ENCODE measurements at places on chromosomes 4 and X.

- DNase-seq, result no peak
- peaks cover 4% of the 10 kb centered on the region for H3K36me3 ChIP-seq
- no peak overlapping the region for H3K27ac ChIP-seq
- no peak overlapping the region for H3K4me3 ChIP-seq
Observed at GRCh38 chr4:121233982-121234381, 69.9 kb upstream of the TNIP3 start.

DNA sequence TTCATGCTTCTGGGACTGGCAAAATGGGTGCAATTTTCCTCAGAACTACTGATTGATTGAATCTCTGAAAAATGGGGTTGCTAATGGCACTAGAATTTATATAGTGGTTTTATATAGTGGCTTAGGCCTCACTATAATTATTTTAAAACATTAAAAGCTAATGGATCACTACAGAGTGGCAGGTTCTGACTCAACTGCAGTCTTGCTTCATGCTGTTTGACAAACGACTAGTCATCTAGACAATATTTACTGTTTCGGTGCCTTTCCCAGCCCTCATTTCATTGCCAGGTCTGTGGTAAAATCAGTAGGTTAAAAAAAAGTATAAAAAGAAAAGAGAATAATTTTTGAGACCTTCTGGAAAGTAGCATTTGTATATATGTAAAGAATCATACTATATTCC is 352.8 kb upstream of the ATOH1 start:
- no peak overlapping the region for H3K4me3 ChIP-seq
- no peak overlapping the region for H3K27ac ChIP-seq
- no peaks in the 10 kb centered on the region for H3K36me3 ChIP-seq
- DNase-seq, result no peak

DNA sequence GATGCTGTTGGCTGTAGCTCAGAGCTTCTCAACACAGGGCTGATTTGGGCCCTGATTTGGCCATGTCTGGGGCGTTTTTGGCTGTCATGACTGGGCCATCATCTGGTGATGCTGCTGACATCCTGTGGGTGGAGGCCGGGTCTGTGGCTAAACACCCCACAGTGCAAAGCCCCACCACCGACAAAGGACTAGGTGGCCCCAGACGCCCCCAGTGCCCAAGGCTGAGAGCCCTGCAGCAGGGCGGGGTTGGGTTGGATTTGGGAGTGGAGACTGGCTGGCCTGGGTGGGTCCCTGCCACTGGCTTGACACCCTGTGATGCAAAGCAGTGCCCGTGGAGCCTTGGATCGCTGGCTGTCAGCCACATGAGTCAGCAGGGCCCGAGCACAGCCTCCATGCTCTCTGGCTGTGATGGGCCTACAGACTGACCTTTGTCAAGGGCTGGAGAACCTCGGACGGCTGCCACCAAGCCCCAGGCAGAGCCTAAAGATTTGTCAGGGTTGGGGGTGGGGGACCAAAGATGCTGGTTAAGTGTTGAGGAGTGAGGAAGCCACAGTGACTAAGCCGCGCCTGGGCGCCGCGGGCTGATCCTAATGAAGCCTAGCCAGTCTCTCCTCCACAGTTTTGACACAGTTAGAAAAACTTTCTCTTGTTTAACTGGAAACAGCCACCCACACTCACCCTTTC is 28.3 kb downstream of the CYTL1 start:
- DNase-seq, result no peak
- H3K27me3 ChIP-seq, result peaks cover 5% of the 10 kb centered on the region
- no peak overlapping the region for H3K27ac ChIP-seq
- no peak overlapping the region for H3K4me3 ChIP-seq

GRCh38 chr4:147343692-147344091 is 137.2 kb upstream of the EDNRA start:
- no peaks in the 10 kb centered on the region for H3K27me3 ChIP-seq
- H3K4me3 ChIP-seq, result no peak overlapping the region
- H3K27ac ChIP-seq, result no peak overlapping the region
- H3K36me3 ChIP-seq, result no peaks in the 10 kb centered on the region
- H3K4me1 ChIP-seq, result peaks cover 8% of the 10 kb centered on the region
- no peak for DNase-seq

- H3K4me3 ChIP-seq, result no peak overlapping the region
- H3K36me3 ChIP-seq, result no peaks in the 10 kb centered on the region
- H3K27ac ChIP-seq, result no peak overlapping the region
- DNase-seq, result no peak
- no peaks in the 10 kb centered on the region for H3K27me3 ChIP-seq
Observed at GRCh38 chr4:90580326-90580725, 453.1 kb downstream of the CCSER1 start.

DNA sequence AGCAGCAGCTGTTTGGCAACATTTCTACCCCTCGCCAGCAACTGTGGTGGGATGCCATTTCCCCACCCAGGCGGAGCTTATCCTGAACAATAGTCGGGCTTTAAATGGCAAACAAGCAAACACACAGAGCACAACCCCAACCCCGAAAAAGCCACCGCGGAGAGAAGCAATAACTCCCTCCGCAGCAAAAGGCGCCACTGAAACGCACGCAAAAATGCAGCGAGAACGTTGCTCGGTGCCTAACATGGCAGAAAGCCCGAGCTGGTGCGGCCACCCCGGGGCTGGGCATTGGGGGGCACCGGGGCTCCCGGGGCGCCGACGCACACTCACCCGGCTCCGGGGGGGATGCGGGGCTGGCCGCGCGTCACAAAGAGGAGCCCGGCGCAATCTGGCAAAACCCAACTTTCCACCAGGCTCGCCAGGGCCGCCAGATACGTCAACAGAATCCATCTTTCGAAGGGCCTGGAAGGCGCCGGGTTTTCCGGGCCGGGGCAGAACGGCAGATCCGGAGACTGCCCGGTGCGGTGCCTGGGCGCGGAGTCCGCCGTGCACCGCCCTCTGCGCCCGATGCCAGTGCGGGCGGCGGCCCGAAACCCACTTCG is 818 bp downstream of the RAI2 start:
- peak; percentile 5 for DNase-seq
- no peak overlapping the region for H3K27ac ChIP-seq
- peaks cover 12% of the 10 kb centered on the region for H3K27me3 ChIP-seq
- peak overlapping the region; percentile 88 for H3K4me3 ChIP-seq
- H3K4me1 ChIP-seq, result peaks cover 4% of the 10 kb centered on the region

GRCh38 chrX:63750811-63751210 is 34.2 kb downstream of the ARHGEF9 start:
- no peak overlapping the region for H3K27ac ChIP-seq
- peaks cover 5% of the 10 kb centered on the region for H3K27me3 ChIP-seq
- peaks cover 16% of the 10 kb centered on the region for H3K4me1 ChIP-seq
- H3K36me3 ChIP-seq, result peaks cover under 1% of the 10 kb centered on the region
- DNase-seq, result no peak
- no peak overlapping the region for H3K4me3 ChIP-seq

- peaks cover 4% of the 10 kb centered on the region for H3K27me3 ChIP-seq
- peaks cover 6% of the 10 kb centered on the region for H3K4me1 ChIP-seq
- H3K27ac ChIP-seq, result no peak overlapping the region
- no peaks in the 10 kb centered on the region for H3K36me3 ChIP-seq
Observed at GRCh38 chr4:69831646-69832325, 28.2 kb downstream of the SULT1E1 start.

- H3K27me3 ChIP-seq, result no peaks in the 10 kb centered on the region
- H3K36me3 ChIP-seq, result no peaks in the 10 kb centered on the region
- H3K27ac ChIP-seq, result no peak overlapping the region
- DNase-seq, result peak; percentile 28
Observed at GRCh38 chr4:48109413-48110263, 24.4 kb downstream of the TXK start.

DNA sequence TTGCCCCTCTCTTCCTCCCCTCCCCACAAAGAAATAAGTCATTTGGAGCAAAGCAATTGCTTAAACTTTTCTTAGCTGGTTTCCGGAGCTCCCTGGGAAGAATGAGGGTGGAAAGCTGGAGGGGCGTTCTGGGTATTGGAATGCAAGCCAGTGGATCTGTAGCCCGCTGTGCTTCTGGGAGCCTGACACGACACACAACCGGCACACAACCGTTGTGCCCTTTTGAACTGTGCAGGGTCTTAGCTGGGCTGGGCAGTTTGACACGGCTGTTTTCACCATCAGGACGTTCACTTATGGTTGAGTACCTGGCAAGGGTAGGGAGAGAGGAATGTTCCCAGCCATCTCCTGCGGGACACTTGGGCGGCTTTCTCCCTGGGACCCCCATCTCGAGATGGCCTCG is 38.3 kb downstream of the SHROOM2 start:
- no peaks in the 10 kb centered on the region for H3K36me3 ChIP-seq
- no peaks in the 10 kb centered on the region for H3K27me3 ChIP-seq
- no peak overlapping the region for H3K4me3 ChIP-seq
- no peak overlapping the region for H3K27ac ChIP-seq

- peaks cover 9% of the 10 kb centered on the region for H3K4me1 ChIP-seq
- H3K27ac ChIP-seq, result no peak overlapping the region
Observed at GRCh38 chrX:43505769-43506168, 150.3 kb upstream of the MAOA start.

DNA sequence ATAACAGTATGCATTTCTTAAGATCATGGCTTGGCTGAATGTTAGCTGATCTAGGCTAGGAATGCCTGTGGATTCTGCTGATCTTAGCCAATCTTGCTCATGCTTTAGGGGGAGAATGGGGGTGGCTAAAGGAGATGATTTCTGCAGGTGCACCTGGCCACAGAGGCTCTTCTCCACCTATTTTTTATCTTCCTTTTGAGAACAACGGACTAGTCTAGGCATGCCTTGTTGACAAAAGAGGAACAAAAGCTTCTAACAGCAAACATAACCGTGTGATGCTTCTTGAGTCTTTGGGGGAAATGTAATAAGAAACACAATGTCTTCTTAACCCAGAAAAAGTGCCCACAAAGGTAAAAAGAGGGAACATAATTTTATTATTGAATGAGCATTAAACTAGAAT is 743.5 kb downstream of the ARAP2 start:
- no peak for DNase-seq
- H3K27me3 ChIP-seq, result no peaks in the 10 kb centered on the region
- H3K36me3 ChIP-seq, result no peaks in the 10 kb centered on the region
- no peak overlapping the region for H3K27ac ChIP-seq

- no peak overlapping the region for H3K4me3 ChIP-seq
- no peak overlapping the region for H3K27ac ChIP-seq
- no peaks in the 10 kb centered on the region for H3K36me3 ChIP-seq
- H3K4me1 ChIP-seq, result no peaks in the 10 kb centered on the region
- peak; percentile 85 for DNase-seq
- peaks cover 2% of the 10 kb centered on the region for H3K27me3 ChIP-seq
Observed at GRCh38 chr4:77240469-77241066, 83.6 kb downstream of the CCNG2 start.

- peak overlapping the region; percentile 72 for H3K4me3 ChIP-seq
- H3K36me3 ChIP-seq, result peaks cover 42% of the 10 kb centered on the region
- H3K27me3 ChIP-seq, result peaks cover 7% of the 10 kb centered on the region
- H3K27ac ChIP-seq, result peak overlapping the region; percentile 99
- H3K4me1 ChIP-seq, result peaks cover 50% of the 10 kb centered on the region
- DNase-seq, result no peak
Observed at GRCh38 chr4:55365345-55365728, 19.3 kb downstream of the SRD5A3 start.

GRCh38 chr4:170193496-170193895 is 103.7 kb upstream of the AADAT start:
- H3K4me1 ChIP-seq, result peaks cover 8% of the 10 kb centered on the region
- no peak overlapping the region for H3K27ac ChIP-seq
- DNase-seq, result no peak
- no peak overlapping the region for H3K4me3 ChIP-seq

- H3K36me3 ChIP-seq, result no peaks in the 10 kb centered on the region
- no peak overlapping the region for H3K27ac ChIP-seq
- H3K27me3 ChIP-seq, result peaks cover 10% of the 10 kb centered on the region
Observed at GRCh38 chr4:7224878-7225533, 32.7 kb downstream of the SORCS2 start.

DNA sequence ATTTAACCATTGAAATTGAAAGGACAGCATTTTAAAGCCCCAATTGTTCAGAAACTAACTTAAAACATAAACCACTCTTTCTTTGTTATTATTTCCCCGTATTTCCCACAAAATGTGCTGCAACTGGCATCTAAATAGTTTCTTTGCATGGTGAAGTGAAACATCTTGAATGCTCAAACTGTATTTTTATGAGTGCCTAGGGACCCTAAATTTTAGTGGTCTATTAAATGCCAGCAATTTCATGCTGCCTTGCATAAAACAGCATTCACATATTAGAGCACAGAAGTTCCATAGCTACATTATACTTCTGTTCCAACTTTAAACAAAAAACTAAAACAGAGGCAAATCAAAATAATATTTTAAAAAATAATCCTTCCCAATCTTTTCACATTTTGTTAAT is 5.4 kb downstream of the RAB28 start:
- peaks cover 15% of the 10 kb centered on the region for H3K4me1 ChIP-seq
- H3K36me3 ChIP-seq, result peaks cover 3% of the 10 kb centered on the region
- H3K27me3 ChIP-seq, result peaks cover 9% of the 10 kb centered on the region
- H3K27ac ChIP-seq, result no peak overlapping the region
- DNase-seq, result no peak
- no peak overlapping the region for H3K4me3 ChIP-seq
